ENCODE measurements at places on chromosomes 5 and 9.

- no peak for DNase-seq
These were observed 72.9 kb downstream of the ARSB start for GRCh38 chr5:78912085-78912771.

DNA sequence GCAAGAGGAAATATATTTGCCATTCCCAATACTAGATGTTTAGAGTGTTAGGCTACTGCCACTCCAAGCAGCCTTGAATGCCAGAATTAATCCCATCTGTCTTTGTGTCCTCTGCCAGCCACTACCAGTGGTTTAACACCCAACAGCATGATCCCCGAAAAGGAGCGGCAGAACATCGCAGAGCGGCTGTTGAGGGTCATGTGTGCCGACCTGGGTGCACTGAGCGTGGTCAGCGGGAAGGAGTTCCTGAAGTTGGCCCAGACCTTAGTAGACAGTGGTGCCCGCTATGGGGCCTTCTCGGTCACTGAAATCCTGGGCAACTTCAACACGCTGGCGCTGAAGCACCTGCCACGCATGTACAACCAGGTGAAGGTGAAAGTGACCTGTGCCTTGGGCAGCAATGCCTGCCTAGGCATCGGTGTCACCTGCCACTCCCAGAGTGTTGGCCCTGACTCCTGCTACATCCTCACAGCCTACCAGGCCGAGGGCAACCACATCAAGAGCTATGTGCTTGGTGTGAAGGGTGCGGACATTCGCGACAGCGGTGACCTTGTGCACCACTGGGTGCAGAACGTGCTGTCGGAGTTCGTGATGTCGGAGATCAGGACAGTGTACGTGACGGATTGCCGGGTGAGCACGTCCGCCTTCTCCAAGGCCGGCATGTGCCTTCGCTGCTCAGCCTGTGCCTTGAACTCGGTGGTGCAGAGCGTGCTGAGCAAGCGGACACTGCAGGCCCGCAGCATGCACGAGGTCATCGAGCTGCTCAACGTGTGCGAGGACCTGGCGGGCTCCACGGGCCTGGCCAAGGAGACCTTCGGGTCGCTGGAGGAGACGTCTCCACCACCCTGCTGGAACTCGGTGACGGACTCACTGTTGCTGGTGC, 29.3 kb downstream of the AMBP start:
- no peak for DNase-seq

- DNase-seq, result no peak
These were observed 106.3 kb downstream of the TENT4A start for GRCh38 chr5:6819521-6819920.

DNA sequence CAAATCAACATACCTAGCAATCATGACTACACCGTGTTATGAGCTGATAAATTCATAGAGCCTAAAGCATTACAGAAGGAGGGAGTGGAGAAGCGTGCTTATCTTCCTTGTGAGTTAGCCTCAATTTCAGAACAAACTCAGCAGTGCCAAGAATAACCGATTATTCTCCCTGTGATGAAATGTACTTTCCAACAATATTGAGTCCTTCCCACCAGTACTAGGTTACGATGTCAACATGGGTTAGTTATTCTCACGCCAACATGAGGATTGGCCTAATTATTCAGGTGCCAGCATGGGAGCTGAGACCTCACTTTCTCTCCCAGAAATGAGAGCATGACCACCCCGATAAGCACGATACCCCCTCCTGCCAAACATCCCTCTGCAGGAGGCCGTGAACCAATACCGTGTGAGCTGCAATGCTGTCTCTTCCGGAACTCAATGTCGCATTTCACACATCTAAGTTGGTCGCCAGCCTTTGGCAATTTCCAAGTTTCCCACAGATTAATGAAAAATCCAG, 193.7 kb downstream of the ENC1 start:
- DNase-seq, result no peak

GRCh38 chr9:33988219-33988890, 60.3 kb downstream of the UBAP2 start:
- no peak for DNase-seq

GRCh38 chr5:142186857-142187594, 78.4 kb downstream of the NDFIP1 start:
- no peak for DNase-seq

DNA sequence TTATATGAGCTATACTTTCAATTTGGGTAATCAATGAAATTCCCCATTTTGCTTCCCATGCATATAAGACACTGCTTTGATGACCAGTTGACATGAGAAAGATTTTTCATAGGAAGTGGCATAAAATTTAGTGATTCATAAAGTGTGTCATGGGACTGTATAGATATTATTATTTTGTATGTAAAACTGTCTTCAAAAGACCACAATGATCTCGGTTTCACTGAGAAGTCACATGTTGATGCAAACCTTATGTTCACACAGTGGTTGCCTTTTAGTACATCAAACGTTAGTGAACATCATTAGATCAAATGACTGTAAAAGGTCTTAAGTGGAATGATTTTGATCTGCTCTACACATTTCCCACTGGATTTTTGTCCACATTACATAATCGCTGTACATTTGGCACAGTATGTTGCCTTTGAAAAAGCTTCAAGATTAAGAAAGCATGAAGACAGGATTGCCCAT, 349.2 kb upstream of the MEF2C start:
- no peak for DNase-seq

GRCh38 chr5:67272453-67273130, 76.0 kb upstream of the CD180 start:
- no peak for DNase-seq

DNA sequence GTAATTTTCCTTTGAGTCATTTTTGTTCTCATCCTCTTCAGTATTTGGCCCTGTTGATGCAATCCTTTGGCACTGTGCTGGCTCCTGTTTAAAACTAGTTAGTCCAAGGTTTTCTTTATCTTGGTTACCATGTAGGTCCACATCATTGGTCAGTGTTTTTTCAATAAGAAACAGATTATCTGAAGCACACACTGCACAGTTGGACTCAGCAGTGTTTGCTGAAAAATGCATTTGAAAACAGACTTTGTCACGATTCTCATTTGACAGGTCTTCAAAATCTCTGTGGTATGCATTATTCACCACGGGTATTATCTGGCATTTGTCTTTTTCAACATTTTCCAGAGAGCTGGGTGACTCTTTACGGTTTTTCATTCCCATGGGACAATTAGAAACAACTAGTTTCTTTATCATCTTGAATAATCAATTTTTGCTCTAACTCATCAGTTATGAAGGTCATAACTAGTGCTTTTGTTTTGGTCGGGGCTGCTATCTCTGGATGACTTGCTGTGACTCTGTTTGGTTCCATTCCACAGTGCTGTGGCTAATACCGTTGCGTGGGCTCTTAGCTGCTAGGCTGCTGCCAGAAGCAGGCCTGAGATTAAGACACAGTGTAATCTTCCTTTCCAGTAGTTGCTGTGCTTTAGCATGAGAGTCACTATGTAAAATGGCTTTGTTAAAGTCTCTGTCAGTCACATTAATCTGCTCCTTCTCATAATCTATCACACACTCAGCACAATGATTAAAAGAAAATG, 36.2 kb downstream of the NUDT12 start:
- no peak for DNase-seq

DNA sequence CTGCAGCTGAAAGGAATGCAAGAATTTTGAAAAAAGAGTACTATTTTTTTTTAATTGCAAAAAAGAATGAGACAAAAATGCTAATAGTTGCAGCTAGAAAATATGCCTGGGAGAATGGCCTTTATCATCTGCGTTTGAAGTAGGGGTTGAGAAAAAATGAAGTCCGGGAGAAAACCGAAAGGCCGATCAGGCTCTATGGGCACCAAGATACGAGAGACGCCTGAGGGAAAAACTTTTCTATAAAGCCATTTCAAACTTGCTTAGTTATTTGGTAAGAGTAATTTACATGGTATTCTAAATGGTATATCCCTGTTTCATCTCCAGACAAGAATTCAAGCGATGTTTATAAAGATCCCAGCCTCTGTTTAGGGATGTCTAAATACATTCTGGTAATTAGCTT, 99.3 kb upstream of the EFNA5 start:
- no peak for DNase-seq

- no peak for DNase-seq
These were observed 654 bp downstream of the ADAMTS2 start for GRCh38 chr5:179344431-179345182.

DNA sequence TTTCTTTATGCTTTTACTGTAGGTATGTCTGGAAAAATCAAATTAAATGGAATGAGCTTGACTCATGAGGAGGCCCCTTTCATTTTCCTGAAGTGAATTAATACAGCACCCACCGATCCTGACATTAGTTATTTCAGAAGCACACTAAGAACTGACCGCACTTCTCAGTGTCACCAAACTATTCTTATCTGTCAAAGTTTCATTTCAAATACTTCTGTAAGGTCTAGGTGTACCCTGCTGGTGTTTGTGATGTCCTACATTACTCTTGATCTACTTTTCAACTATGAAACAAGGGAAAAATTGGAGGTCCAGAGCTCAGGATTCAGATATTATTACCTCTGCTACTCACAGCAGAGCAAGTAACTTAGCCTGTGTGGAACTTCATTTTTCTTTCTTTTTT, 1.8 kb upstream of the TEK start:
- no peak for DNase-seq

- DNase-seq, result no peak
These were observed 367.5 kb downstream of the KDM4C start for GRCh38 chr9:7125231-7125630.

DNA sequence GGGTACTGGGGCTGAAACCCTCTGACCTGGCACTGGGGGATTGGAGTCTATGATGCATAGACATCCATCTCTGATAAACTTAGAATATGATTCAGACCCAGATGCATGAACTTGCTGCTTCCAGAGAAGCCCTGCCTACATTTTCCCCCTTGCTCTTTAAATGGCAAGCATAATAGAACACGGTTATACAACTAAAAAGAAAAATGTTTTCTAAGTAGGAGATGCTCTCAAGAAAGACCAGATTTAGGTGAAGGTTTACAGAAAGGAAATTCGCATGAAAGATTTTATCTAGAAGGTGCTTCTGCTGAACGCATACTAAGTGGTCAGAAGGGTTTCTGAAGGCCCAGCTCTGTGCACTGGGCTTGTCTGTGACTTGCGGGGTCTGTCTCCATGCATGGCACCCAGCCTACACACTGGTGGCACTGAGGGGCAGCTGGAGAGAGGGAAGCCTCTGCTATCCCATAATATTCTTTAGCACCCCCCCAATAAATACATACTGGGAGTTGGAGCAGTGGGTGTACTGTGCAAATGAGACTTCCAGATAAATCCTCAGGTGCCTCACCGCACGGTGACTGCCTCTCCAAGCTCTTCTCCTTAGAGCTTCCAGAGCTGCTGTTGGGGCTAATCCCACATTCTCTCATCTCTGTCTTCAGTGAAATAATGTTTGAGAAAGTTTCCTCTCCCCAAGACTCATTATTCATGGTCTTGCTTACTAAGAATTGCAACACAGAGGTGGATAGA, 114.6 kb downstream of the FSTL4 start:
- DNase-seq, result no peak

GRCh38 chr9:89881431-89881830, 276.6 kb downstream of the GADD45G start:
- DNase-seq, result no peak
